CD4-positive, alpha-beta T cell treated with Interleukin-4 for 1 hour (primary cell): ENCODE measurements at places on chromosomes 3 and 15.
A peak's percentile ranks its signal among the peaks of the same experiment; 100 is the strongest.

GRCh38 chr15:40926659-40927494 lies 2.3 kb upstream of the DLL4 start:
- no peak for DNase-seq

DNA sequence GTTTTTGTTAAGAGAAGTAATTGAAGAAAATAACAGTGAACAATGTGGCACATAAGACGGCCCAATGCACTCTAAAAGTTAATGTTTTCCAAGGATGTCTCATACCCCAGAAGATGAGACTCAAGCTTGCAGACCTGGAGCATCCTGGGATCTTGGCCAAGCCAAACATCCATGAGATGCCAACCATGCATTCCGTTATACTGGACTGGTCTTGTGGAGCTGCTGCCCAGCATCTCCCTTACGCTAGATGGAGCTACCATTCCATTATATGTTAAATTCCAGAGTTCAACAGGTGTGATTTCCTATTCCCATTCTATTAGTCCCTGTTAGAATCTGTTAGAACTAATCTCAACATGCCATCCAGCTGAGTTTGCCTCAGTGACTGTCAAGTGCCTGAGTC lies 181.8 kb downstream of the PDCD6IP start:
- peak; percentile 2 for DNase-seq

- no peak for DNase-seq
Measured at GRCh38 chr15:99343208-99343607, 91.9 kb downstream of the LRRC28 start.

- DNase-seq, result no peak
Measured at GRCh38 chr3:64083575-64083974, 60.3 kb upstream of the PSMD6 start.

DNA sequence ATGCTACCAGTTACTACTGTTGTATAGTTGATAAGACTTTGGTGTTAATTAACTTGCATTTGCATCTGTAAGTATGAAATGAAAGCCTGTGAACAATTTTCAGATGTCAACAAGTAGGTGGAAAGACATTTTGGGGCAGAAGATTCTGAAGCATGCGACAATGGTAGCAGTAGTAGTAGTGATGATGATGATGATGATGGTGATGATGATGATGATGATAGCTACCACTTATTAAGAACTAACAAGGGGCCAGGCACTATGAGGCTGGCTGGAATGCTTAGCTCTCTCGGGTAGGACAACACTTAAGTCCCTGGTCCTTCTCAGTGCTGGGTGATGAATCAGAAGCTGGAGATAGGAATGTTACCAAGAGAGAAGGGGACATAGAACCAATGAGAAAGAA lies 333.4 kb upstream of the IL12A start:
- no peak for DNase-seq

GRCh38 chr3:171615281-171615680 lies 155.1 kb upstream of the TNIK start:
- no peak for DNase-seq

- no peak for DNase-seq
Measured at GRCh38 chr15:81264072-81264857, 59.7 kb downstream of the STARD5 start.
